Epithelial cell of esophagus (primary cell): ENCODE measurements at places on chromosomes 16 and 17.

GRCh38 chr16:70348991-70349390 is 2.3 kb downstream of the DDX19A start:
- no peak for DNase-seq

DNA sequence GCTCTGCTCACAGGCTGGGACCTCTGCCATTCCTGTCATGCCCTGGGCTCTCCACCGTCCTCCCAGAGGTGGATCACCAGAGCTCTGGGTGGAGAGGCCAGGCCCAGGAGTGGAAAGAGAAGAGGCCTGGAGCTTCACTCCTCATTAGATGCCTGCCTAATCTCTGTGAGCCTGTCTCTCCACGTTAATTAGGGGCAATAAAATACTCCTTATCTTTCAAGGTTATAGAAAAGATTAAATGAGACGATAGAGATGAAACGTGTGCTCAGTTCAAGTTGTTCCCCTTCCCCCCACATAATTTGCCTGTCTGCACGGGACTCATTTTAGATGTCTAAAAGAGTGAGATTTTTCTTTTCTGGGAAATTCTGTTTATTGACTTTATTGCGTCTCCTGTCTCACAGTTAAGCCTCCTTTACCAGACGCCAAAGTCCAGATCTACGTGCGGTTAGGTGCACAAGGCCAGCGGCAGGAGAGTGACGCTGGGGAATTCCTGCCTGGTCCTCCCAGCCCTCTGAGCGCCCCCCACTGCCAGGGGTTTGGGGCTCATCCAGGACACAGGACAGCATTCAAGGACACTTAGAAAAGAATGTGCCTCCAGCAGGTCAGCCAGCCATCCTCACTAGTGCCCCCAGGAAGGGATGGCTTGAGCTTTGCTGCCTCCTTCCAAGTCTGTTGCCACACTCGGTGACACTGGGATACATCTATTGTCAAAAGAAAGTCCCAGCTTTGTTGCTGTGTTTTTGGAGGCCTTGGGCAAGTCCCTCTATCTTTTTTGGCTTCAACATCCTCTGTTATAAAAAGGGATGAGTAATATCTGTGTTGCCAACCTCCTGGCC is 42.3 kb downstream of the TBX4 start:
- DNase-seq: no peak

GRCh38 chr16:4091240-4092012 is 24.8 kb downstream of the ADCY9 start:
- DNase-seq: peak; percentile 39

- DNase-seq: no peak
Observed at GRCh38 chr17:78365561-78366108, 5.8 kb upstream of the SOCS3 start.

DNA sequence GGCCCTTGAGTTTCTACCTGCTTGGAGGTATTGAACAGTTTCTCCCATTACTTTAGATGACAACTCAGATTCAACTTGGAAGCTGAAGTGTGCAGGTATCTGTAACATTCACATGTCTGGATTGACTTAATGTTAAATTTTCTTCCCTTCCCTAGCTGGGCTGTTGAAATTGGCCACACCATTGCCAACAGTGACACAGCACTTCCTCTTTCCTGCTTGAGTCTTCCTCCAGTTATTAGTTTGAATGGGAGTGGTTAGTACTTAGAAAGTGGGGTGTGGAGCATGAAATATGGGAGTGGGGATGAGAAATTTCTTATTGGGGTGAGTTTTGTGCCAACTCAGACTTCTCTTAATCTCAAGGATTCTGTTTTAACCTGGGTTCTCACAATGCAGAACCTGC is 454.9 kb downstream of the KCNJ2 start:
- peak; percentile 9 for DNase-seq

DNA sequence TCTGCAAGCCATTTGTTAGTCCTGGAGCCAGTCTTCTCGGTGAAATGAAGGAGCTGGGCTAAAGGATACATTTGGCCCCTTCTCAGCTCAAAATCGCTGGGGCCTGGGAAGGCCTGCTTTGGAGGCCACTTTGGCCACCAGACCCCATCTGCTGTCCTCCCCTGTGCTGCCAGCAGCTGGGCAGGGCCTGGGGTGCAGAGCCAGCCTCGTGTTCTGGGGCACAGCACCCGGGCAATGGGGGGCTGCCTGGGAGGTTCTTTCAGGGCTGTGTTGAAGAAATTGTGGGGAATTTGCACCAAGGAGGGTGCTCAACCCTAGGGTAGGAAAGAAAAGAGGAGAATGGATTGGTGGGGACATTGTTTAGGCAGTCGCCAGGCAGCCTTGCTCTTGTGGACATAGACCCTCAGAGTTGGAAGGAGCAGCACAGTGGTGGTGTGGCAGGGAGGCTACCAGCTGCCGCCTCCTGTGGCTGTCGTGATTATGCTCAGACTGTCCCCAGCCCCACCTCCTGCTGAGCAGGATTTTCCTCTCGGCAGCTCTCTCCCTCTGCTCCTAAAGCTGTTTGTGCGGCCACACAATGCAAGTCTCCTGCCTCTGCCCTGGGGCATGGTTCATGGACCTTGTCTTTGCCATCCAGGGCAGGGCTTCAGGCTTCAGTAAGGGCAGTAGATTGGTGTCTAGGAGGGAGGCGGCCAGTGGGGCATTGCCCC is 174.8 kb downstream of the NTN1 start:
- DNase-seq: peak; percentile 20

- DNase-seq: no peak
Observed at GRCh38 chr16:54233615-54234014, 53.0 kb downstream of the IRX3 start.

DNA sequence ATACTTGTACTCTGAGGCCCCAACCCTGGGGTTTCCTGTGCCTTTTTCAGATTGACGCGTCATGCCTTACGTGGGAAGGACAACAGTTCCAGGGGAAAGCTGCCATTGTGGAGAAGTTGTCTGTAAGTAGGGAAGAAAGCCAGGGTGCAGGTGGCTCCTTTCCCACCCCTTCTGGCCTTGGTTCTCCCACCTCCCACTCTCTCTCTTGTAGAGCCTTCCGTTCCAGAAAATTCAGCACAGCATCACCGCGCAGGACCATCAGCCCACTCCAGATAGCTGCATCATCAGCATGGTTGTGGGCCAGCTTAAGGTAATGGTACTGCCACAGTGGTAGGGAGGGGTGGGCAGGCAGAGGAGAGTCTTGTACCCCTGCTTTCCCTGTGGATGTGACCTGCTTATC is 4.6 kb upstream of the EDC4 start:
- DNase-seq: no peak

DNA sequence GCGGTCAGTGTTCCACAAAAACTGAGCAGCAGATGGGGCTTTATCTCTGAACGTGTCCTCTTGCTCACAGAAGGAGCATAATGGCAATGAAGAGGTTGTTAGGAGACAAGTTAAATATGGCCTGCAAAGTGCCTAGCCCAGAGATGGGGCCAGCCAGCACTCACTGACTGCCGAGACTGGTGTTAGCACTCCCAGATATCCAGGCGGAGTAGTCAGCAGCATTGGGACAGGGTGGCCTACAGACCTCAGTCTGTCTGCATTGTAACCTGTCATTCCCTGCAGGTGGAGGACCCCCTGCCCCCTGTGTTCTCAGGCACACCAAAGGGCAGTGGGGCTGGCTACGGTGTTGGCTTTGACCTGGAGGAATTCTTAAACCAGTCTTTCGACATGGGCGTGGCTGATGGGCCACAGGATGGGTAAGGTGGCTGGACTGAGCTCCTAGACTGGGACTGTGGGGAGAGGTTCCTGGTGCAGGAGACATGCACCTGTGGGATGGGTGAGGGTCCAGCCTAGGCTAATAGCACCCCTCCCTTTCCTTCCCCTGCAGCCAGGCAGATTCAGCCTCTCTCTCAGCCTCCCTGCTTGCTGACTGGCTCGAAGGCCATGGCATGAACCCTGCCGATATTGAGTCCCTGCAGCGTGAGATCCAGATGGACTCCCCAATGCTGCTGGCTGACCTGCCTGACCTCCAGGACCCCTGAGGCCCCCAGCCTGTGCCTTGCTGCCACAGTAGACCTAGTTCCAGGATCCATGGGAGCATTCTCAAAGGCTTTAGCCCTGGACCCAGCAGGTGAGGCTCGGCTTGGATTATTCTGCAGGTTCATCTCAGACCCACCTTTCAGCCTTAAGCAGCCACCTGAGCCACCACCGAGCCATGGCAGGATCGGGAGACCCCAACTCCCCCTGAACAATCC is 4.2 kb downstream of the MFAP4 start:
- DNase-seq: no peak

GRCh38 chr17:47618410-47618809 is 31.3 kb upstream of the KPNB1 start:
- no peak for DNase-seq

- DNase-seq: no peak
Observed at GRCh38 chr17:70493277-70493874, 324.0 kb downstream of the KCNJ2 start.

DNA sequence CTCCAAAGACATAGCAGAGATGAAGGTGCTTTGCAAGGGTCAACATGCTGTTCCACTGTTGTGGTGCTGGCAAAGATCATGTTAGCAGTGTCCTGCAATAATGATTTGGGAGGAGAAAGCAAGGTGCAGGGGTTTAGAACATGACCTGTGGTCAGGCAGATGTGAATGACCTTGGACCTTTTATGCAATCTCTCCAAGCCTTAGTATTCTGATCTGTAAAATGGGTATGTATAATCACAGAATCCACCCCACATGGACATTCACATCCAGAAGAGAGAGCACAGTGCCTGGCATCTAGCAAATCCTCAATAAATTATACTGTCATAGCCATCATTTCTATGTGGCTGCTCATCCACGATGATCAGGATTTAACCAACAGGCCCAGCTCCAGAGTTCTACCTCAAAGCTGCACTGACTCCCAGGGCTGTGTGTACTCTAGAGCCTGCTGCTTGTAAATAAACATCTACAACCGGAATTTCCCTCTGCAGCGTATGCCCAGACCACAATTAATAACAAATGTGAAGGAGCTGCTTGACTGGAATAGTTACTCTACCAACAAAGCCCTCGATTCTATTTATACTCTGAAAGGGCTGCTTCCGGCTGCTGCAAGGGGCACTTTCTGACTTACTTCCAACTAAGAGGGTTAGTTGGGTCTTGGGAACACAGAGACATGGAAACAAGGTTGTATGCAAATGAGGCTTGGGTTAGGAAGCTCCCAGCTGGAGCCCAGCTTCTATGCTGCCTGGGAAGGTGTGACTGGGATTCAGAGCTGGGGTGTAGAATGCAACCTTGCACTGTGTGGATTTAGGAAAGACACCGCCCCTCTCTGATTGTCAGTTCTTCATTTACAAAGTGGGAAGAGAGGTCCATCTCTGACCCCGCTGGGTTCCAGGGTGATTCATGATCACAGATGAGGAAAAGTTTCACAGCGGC is 265.2 kb downstream of the XYLT1 start:
- no peak for DNase-seq

DNA sequence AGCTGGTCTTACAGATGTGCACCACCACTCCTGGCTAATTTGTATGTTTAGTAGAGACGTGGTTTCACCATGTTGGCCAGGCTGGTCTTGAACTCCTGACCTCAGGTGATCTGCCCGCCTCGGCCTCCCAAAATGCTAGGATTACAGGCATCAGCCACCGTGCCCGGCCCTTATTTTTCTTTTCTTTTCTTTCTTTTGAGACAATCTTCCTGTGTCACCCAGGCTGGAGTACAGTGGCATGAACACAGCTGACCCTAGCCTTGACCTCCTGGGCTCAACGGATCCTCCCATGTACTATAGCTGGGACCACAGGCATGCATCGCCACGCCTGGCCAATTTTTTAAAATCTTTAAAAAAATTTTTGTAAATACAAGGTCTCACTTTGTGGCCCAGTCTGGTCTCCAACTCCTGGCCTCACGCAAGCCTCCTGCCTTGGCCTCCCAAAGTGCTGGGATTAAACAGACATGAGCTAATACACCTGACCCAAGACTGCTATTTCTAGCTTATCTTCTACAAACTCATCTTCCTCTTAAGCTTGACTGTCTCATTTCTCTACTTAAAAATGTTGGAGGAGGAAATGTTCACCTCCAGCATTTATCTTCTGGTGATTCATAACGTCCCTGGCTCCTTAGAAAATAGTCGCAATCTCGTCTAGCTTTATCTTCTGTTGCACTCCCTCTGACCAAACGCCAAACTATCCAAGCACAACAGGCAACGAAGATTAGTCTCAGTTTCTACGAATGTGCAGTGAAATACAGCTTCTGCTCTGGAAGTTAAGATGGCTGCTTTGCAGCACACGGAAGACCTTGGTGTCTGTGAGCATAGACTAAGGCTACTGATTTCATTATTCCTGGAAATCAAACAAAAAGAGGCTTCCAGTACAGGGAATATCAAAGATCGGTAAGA is 8.2 kb upstream of the TMEM94 start:
- no peak for DNase-seq

DNA sequence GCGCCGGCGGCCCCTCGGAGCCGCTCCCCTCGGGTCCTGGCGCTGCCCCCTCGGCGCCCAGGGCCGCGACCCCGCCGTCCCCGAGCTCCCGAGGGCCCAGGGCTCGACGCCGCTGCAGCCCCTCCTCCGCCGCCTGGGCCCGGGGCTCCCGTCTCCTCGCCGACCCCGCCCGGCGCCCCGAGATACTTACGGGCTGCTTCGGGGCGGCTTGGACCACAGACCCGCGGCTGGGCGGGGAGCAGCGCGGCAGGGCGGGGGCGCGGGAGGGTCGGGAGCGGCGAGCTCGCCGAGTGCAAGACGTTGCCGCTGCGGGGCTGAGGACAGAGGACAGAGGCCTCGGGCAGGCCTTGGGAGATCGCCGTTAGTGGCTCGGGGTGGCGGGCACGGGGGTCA is 290 bp downstream of the TOB1 start:
- no peak for DNase-seq

DNA sequence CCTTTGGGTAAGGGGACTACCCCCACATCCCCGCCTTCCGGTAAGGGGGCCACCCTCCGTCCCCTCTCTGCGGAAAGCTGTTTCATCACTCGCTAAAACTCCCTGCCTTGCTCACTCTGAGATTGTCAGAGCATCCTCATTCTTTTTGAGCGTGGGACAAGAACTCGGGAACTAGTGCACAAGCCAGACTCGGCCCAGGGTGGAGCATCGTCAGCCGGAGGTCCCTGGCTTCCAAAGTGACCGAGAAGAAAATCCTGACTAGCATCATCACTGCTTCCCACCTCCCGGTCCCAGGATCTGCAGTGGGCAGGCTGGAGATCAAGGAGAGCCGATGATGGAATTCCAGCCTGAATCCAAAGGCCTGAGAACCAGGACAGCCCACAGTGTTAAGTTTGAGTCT is 380.3 kb downstream of the SEC14L1 start:
- no peak for DNase-seq

DNA sequence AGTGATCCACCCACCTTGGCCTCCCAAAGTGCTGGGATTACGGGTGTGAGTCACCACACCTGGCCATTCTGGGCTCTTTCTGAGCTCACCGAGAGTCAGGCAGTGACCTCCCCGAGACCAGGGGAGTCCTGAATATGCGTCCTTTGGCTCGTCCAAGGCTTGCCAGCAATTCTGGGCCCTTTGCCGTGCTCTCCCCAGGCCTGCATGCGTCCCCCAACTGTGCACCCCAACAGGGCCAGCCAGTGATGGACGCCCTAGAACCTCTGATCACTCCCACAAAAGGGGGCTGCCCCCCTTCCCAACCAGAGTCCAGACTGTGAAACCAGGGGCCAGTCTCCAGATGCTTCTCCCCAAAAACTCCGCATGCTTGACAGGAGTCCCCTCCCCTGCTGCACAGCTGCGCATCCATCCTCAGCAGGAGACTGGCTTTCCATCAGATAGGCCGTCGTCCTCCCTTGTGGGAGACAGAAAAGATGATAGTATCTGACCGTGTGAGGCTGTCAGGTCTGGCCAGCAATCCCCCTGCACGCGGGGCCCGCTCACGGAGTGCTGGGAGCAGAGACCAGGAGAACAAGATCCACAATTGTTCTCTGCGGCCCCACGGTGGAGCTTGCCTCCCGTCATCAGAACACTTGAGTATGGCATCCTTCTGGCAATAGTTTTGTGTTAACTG is 15.5 kb downstream of the HS3ST6 start:
- DNase-seq: no peak
